ENCODE measurements at places on chromosomes 16 and 17. TPM values are rescaled to one million over a fixed set of nuclear protein-coding genes. Genes with fewer than 3 reads are reported as not detected.

CHCT1 gene
- not detected for total RNA-seq

GPR139 gene
- not detected for total RNA-seq

DNA sequence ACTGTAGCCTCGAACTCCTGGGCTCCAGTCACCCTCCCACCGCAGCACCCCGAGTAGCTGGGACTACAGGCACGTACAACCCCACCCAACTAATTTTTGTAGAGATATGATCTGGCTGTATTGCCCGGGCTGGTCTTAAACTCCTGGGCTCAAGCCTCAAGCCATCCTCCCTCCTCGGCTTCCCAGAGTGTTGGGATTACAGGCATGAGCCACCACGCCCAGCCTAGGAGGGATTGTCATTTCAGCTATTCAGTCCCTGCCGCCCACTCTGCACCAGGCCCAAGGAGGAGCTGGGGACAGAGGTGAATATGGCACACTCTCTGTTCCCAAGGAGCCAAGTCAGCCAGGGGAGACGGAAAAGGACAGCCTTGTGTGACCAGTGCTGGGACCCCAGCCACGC, 256.2 kb downstream of the PARN start:
- no peak for DNase-seq

DNA sequence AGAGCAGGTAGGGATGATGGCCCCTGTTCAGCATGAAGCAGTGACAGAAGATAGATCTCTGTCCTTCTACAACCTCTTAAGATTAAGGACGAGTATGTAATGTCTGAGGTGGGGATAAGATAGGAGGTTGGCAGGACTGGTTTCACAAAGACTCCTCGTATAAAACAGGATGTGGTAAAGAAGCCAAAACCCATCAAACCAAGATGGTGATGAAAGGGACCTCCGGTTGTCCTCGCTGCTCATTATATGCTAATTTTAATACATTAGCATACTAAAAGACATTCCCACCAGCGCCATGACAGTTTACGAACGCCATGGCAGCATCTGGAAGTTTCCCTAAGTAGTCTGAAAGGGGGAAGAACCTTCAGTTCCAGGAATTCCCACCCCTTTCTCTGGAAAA, 27.3 kb downstream of the MIS12 start:
- DNase-seq, result no peak
